ENCODE measurements at places on chromosomes 1 and 21.
A peak's percentile ranks its signal among the peaks of the same experiment; 100 is the strongest.

DNA sequence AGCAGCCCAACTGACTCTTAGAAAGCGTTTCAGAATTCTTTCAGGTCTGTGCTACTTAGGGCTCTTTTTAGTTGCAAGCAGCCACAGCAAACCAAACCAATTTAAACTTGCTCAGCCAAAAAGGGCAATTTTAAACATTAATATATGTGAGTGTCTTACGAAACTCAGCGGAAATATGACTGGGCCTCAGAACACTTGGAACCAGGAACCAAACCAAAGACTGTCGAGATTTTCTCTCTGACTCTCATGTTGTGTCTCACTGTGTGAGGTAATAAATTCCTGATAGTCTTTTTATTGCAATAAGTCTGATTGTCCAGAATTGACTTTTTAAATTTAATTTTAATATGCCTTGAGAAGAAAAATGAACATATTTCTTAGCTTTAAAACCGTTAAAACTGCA is 122.3 kb downstream of the SYF2 start:
- no peak for DNase-seq

GRCh38 chr21:40166291-40166843 is 299.1 kb downstream of the PCP4 start:
- DNase-seq = no peak

GRCh38 chr1:117318426-117318825 is 48.8 kb upstream of the MAN1A2 start:
- DNase-seq = no peak

- no peak for DNase-seq
Measured at GRCh38 chr1:52436817-52437216, 32.4 kb downstream of the PRPF38A start.

GRCh38 chr1:163055005-163055404 is 14.2 kb upstream of the RGS4 start:
- DNase-seq = no peak

DNA sequence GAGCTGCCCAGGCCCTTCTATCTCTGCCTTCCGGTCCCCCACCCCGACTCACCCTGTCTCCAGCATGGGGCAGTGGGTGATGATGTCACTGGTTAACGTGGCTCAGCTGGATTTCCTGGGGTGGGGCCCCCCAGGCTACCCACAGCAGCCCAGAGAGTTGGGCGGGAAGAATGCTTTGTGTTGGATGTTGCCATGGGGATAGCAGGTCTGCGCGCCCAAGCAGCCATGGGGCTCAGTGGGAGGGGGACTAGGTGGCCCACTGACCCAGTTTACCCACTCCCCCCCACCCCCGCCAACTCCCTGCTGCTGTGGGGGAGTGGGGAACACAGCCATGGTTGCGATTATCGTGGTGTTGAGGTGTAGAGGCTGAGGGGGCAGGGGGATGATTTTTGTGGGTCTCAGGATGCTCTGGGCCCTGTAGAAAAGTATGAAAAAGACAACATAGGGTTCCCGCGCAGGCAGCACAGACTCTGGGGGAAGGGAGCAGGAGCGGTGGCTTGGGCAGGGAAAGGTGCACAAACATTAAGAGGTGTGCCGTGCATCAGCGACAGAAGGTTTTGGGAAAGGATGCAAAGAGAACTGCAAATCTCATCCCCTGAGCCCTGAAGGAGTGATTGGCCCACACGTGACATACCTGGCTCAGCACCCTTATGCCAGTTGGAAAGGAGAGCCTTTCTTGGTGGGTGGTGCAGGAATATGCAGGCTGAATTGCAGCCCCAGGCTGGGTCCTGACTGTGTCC is 8.5 kb downstream of the CELSR2 start:
- DNase-seq = no peak

DNA sequence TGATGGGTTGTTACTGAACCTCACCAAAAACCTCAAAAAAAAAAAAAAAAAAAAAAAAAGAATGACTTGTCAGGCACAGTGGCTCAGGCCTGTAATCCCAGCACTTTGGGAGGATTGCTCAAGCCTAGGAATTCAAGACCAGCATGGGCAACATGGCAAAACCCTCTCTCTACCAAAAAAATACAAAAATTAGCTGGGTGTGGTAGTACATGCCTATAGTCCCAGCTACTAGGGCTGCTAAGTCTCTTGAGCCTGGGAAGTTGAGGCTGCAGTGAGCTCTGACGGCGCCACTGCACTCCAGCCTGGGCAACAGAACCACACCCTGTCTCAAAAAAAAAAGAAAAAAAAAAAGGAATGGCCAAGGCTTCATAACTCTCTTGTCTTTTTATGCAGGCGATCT is 11.1 kb downstream of the CHAF1B start:
- DNase-seq = no peak

DNA sequence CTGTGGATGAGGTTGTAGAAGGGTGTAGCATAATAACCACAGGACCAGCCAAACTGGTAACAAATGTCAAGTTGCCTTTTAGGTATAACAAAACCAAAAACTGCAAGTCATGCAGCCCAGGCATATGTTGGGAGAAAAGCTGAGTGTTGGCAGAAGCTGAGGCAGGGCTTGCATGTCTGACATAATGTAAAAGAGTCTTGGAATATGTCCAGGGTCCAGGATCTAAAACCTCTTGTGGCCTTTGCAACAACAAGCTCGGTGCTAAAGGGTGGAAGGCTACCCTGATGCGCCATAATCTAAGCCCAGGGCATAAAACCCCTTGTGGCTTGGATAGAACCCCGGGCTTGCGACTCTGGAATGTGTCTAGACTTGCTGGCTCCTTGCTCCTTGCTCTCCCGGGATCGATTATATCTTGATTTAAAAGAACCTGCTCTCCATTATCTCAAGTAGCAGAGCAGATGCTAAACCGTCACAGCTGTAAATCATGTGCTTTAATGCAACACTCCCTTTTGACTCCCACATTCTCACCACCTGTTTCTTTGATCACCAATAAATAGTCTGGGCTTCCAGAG is 26.5 kb upstream of the SLC35A3 start:
- peak; percentile 74 for DNase-seq

DNA sequence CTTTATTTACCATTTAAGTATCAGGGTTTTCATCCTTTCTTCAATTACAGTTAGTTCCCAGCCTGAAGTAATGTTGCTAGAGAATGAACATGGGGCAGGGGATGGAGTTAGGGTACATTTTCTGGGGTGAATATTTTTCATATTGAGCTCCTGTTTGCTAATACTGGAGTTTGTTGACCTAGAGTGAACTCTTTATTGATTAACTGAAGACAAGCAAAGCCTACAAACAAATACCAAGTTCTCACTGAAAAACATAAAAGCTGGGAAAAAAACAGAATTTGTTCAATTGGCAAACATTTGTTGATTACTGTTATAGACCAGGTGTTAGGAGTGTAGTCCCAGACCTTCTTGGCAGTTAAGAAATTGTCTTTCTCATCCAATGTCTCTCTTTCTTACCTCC is 28.2 kb upstream of the PIGV start:
- no peak for DNase-seq

DNA sequence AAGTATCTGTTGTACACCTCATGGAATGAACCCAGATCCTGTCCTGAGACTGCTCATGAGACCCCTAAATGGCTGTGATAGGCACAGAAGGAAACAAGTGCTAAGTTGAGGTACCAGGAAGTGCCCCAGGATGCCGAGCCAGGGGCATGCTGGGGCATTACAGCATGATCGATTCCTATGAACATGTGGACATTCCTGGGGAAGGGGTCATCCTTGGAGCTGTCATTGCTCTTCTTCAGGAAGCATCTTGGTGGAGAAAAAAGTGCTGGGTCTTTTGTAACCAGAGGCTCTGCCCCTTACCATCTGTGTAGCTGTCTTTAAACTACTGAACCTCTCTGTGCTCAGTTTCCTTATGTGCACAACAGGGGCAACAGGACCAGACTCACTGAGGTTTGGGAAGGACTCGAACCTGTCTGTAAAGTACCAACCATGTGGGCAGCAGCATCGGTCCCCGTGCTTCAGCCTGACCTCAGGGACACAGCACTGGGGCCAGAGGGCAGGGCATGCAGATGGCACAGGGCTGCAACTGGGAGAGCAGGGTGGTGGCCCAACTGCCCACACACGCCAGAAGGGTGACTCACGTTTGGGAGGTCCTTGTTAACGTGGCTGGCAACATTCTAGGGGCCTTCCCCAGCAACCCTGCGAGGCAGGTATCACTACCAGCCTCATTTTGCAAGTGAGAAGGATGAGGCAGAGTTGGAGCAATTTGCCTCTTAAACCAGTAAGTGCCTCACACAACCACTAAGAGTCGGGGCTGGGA is 142.3 kb upstream of the EDN2 start:
- DNase-seq = no peak

GRCh38 chr1:30253807-30254440 is 469.5 kb downstream of the MATN1 start:
- DNase-seq = no peak

DNA sequence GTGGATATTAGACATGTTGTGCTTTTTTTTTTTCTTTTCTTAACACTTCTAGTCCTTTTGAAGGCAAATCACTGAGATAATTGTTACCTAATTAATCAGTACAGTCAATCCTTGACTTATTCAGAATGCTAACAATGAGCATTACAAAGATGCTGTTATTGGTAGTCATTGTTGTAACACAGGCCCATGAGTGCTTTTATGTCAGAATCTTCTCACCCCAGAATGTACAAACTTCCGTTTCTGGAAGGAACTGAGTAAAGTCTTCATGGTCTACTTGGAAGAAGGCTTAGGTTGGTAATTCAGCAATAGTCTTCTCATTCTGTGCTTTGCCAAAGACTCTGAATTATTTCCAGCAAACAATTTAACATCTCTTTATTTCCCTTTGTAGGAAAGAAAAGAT is 3.1 kb downstream of the KCNK1 start:
- no peak for DNase-seq

GRCh38 chr1:228064741-228065542 is 17.6 kb upstream of the ARF1 start:
- no peak for DNase-seq

- DNase-seq = no peak
Measured at GRCh38 chr1:108009603-108010195, 44.7 kb upstream of the VAV3 start.

DNA sequence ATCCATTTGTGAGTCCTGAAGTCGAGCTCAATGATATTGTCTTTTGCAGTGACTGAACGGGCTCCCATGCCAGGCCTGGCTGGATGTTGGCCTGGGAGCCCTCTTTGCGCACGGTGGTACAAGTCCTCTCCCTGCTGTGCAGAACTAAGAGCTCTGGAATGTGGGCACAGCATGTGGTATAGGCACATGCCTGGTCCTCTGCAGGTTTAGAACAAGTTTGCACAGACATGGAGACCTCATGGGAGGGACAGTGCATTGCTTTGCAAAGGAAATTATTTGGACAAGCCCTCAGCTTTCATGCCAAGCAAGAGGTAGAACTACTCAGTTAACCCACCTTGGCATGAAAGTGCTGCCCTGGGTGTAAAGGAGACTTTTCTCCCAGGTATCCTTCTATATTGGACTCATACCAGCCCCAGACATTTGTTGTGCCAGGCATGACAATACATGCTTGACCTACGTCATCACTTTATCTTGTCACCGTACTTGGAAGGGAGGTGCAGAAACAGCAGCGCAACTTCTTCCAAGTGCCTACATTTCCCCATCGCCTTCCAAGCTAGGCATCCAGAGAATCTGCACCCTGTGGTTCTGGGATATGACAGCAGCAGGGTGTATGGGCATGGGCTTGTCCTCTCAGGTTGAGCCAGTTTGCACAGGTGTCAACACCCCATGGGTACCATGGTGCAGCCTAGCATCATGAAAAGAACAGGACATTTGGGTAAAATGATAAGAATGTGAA is 37.6 kb upstream of the MRPS6 start:
- DNase-seq = no peak

DNA sequence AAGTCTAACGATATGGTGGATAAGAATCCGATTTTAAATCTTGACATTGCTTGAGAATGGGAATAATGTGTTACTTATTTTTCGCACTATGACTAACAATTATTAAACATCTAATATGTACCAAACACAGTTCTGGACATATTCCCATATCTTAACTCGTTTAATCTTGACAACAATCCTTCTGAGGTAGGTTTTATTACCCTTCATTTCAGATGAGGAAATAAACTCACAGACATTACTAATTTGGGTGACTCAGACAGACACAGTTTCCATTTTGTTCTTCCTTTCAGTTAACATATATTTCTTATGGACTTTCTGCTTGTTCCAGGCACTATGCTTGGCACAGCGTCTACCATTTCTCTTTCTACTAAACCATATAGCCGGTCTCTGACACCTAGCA is 244.8 kb downstream of the SMYD3 start:
- DNase-seq = no peak

DNA sequence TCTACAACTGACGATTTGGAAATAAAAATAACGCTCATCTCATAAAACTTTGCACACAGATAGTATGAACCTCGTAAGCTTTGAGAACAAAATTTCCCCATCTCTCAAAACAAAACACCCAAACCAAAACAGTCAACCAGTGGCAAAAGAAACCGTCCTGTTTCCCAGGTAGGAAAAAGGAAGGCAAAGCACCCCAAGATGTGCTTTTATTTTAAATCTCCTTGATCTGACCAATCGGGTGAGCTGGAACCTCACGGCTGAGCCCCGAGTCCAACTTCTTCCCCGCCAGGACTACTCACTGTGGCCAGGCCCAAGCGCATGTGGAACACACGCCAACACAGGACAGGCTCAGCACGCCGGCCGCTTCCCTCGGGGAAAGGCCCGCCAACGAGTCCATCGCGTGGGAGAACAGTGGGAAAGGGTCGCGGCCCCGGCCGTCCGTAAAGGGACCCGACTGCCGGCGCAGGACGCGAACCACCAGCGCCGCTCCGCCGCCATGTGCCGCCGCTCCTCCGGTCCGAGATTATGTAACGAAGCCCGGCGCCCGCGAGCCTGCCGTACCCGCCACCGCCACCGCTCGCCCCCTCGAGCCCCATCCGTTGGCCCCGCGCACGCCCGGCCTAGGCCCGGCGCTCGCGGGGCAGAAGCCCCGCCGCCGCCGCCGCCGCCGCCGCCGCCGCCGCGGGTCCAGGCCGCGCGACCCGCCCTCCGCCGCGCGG is 759 bp downstream of the AHCTF1 start:
- peak; percentile 27 for DNase-seq

- DNase-seq = no peak
Measured at GRCh38 chr1:183780757-183781156, 24.2 kb upstream of the RGL1 start.

- peak; percentile 2 for DNase-seq
Measured at GRCh38 chr1:174626031-174627025, 178.6 kb downstream of the GPR52 start.

DNA sequence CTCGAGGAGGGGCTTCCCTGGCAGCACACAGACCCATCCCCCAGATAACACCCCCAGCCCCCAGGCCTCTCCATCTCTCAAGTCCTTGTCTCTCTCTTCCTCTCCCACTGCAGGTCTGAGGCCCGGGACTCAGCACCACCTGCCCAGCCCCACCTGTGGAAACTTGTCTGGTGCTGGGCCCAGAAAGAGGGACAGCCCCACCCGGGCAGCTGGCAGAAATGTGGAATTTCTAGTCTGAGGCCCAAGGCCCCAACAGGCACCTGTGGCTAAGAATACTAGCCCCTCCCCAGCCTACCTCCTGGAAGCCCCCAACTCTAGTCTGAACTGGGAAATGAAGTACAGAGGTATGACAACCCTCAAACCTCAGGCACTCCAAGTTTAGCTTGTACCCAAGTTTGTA is 15.4 kb downstream of the TTC39A start:
- no peak for DNase-seq

Measured in GM04504 (cell line).